Spleen (tissue), 13 donors: ENCODE measurements at places on chromosomes 4 and X. TPM values are rescaled to one million over a fixed set of nuclear protein-coding genes. Genes with fewer than 3 reads are reported as not detected.

DNA sequence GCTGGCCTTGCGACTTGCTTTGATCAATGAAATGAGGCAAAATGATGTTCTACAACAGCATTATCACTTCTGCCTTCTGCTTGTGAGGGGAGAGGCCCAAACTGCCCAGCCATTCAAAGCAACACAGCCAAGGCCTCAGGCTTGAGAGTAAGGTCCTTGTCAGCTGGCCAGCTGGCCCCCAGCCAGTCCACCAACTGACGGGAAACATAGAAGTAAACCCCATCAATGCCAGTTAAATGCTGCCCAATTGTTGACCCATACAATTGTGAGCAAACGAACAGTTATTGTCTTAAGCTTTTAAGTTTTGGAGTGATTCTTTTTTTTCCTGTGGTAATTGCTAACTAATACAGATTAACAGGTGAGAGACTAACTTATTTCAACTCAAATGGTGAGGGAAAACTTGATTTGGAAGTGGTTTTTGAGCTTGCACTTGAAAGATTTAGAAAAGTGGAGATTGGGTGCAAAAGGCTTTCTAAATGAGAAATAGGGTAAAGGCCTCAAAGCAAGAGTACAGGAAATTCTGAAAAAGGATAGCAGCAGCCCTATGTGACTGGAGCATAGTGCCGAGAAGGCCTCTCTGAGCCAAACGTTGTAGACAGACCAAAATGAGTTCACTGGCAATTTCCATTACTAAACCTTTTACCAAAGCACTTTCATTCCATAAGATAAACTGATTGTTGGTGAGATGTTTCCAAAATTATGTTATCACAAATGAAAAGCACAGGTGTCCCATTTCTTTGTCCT is 66.9 kb downstream of the ARHGEF38 start:
- H3K4me3 ChIP-seq = no peak overlapping the region
- no peaks in the 10 kb centered on the region for H3K36me3 ChIP-seq
- H3K27me3 ChIP-seq = no peaks in the 10 kb centered on the region
- H3K4me1 ChIP-seq = no peaks in the 10 kb centered on the region
- DNase-seq = peak; percentile 84
- H3K27ac ChIP-seq = peak overlapping the region; percentile 20

HSFX1 gene
- 0.24 TPM for polyA plus RNA-seq

GRCh38 chrX:10656214-10656613 is 35.8 kb upstream of the MID1 start:
- H3K36me3 ChIP-seq = no peaks in the 10 kb centered on the region
- DNase-seq = no peak
- H3K4me3 ChIP-seq = no peak overlapping the region
- H3K4me1 ChIP-seq = no peaks in the 10 kb centered on the region

- H3K4me3 ChIP-seq = no peak overlapping the region
- no peaks in the 10 kb centered on the region for H3K4me1 ChIP-seq
- no peak for DNase-seq
- no peaks in the 10 kb centered on the region for H3K36me3 ChIP-seq
- no peak overlapping the region for H3K27ac ChIP-seq
Observed at GRCh38 chr4:7310451-7310850, 118.1 kb downstream of the SORCS2 start.

G6PD gene
- 34.2 TPM for polyA plus RNA-seq
